ENCODE measurements at places on chromosomes 11 and 22.

DNA sequence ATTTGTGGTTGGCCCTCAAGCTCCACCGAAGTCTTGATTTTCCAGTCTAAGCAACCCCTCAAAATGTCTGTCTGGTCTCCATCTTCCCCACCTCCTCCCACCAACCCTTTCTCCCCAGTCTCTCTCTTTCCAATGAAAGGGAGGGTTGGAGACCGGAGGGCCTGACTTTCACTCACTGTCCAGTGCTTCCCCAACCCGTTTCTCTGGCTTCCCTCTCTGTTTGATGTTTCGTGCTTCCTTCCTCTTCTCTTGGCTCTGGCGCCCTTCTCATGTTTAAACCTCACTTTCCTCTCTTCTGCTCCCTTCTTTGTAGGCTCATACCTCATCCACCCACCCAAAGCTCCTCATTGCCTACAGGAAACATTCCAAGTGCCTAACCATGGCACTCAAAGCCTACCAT is 11.1 kb upstream of the VPS37C start:
- DNase-seq = no peak

- no peak for DNase-seq
Measured at GRCh38 chr11:86916330-86916729, 38.9 kb downstream of the FZD4 start.

GRCh38 chr11:56513280-56513679 is 22.1 kb upstream of the OR5M8 start:
- no peak for DNase-seq

DNA sequence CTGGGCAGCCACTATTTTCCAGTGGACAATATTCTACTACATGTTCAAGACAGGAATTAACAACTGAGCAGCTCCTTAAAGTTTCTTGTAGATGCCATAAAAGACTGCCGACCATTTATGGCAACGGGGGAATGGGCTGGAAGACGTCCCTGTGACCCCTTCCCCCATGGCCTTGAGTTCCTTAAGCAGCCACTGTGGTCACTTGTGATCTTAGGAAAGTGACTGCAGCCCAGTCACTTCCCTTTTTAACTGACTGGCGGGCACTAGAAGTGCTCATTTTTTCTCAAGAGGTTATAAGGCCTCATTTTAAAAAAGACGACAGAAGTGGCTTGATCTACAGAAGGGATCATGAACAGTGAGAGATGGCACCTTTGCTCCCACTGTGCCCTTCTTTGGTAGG is 153.2 kb upstream of the NARS2 start:
- DNase-seq = no peak

- DNase-seq = no peak
Measured at GRCh38 chr11:27384227-27384626, 21.2 kb upstream of the CCDC34 start.

DNA sequence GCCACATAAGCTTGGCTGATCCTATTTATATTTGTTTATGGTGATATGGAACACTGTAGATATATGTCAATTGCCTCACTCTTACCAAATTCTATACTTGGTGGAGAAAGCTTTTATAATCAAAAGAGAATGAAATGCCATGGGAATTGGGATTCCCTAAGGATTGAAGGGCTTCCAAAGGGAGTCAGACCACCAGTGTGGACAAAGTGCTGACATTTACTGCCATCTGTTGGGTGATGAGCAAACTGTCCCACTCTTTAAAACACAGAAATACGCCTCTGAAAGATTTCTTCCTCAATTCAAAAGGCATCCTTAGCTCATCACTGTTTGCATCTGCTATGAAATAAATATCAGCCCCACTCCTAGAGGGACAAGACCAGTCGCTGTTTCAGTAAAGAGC is 7.1 kb downstream of the SLC1A2 start:
- DNase-seq = no peak

- DNase-seq = peak; percentile 87
Measured at GRCh38 chr11:68127714-68128681, 6.8 kb upstream of the CHKA start.

DNA sequence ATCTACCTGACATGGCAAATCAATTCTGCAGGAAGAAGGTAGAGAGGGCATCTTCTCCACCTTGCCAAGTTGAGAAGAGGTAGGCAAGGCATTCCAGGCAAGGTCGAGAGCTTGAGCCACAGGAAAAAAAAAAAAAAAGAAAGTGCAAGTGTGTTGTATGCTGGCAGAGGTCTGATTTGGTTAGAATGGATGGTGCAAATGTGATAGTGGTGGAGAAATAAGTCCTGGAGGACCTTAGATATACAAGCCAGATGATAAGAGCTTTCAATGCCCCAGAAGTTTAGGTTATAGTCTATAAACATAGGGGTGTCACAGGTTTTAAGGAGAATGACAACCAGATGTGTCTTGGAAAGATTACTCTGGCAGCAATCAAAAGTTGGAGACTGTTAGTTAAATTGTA is 1.4 kb downstream of the FBXO3 start:
- no peak for DNase-seq

- DNase-seq = no peak
Measured at GRCh38 chr11:24005202-24005876, 491.5 kb upstream of the LUZP2 start.

DNA sequence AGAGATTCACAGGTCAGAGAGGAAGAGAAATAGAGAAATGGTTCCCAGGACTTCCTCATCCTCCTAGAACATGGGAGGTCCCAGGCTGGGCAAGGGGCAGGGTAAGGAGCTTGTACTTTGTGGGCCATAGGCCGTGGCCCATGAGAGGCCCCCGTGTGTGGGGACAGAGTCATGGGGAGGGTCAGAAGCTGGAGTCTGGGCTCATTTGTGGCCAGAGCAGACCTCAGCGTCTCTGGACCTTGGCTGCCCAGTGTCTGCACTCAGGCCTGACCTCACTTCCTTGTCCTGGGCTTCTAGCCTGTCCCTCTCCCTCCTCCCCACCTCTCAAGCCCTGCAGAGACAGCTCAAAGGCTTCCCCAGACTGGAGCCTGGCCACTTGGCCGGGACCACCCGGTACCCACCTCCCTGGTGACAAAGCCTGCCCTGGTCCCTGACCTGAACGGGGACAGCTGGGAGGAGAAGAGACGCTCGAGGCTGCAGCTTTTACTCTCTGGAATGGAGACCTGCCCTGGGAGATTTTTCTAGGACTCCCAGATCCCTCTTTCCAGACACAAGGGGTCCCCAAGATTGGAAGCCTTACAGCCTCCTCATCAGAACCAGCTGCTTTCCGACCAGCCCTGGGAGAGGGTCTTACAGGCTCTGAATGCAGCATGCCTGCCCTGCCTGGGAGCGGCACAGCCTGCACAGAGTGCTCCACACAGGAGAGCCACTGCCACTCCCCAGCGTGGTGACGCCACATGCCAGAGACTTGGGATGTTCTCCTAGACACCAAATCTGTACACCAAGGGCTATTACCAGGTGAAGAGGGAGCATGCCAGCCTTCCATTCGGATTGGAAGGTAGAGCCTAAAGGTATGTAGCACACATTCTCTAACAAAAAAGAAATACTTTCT is 569.0 kb upstream of the B3GAT1 start:
- DNase-seq = no peak

DNA sequence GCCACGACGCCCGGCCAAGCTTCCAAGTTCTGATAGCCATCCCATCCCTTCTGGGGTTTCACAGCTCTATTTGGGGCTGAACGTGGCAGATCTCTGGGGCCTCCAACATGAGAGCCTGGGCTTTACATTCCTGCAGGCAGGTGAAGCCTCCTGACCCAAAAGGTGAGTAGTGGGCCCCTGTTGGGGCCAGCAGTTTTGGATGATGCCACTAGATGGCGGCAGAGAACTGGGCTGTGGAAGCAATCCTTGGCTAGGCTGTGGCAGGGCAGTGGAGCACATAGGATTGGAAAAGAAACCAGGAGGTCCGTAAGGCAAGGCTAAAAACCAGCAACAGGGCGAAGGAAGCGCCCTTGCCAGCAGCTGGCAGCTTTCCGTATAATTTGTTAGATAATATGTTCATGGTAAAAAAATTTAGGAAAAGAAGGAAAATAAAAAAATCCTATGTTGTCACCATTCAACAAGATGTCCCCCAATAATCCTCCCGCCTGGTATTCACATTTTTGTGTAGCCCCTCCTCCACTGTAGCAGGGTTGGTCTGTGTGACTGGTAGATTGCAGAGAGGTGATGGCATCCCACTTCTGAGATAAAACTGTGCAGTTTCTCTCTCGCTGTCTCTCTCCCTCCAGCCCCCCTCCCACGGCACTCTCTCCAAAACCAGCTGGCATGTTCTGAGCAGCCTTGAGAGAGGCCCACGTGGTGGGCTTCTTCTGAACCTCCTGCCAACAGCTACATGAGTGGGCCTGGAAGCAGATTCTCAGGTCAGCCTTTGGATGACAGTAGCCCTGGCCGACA is 43.6 kb upstream of the OR4B1 start:
- peak; percentile 73 for DNase-seq

GRCh38 chr11:92671081-92671480 is 298.4 kb upstream of the MTNR1B start:
- no peak for DNase-seq

- DNase-seq = no peak
Measured at GRCh38 chr11:60182541-60183330, at the start of gene MS4A6A. MS4A6A (minus strand) TSS chr11:60183083; CDS start chr11:60181727, 1,356 bp downstream.

DNA sequence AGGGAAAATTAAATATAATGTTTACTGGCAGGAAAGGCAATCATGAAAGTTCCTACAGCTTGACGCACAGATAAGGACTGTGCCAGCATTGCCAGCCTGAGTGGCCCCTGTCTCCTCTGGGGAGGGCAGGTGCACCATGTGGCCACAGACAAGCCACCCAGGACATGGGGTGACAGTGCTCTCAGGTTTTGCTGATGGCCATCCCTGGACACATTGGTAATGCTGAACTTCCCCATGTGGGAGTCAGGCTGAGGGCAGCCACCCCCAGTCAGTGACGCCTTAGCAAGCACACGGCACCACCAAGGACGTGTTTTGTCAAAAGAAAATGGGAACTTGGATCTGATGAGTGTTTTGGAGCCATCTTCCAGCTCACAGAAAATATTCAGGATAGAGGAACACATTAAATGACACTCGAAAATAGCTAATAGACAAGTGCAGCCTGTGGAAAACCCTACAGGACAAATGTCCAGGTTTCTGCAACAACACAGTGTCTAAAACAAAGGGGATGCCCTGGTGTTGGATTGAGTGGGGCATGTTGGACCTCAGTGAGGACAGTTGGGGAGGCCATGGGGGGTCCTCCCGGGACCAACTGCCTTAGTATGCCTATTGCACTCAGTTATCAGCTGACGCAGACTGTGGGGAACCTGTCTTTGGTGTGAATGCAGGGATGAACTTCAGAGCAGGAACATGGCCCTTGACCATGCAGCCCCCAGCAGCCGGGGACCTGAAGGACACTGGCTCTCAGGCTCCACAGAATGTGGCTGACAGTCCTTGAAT is 1450.5 kb downstream of the BRD1 start:
- no peak for DNase-seq

GRCh38 chr11:86795949-86796348 is 4.4 kb upstream of the PRSS23 start:
- DNase-seq = no peak

- DNase-seq = peak; percentile 35
Measured at GRCh38 chr22:47195484-47196165, 433.2 kb downstream of the TBC1D22A start.

DNA sequence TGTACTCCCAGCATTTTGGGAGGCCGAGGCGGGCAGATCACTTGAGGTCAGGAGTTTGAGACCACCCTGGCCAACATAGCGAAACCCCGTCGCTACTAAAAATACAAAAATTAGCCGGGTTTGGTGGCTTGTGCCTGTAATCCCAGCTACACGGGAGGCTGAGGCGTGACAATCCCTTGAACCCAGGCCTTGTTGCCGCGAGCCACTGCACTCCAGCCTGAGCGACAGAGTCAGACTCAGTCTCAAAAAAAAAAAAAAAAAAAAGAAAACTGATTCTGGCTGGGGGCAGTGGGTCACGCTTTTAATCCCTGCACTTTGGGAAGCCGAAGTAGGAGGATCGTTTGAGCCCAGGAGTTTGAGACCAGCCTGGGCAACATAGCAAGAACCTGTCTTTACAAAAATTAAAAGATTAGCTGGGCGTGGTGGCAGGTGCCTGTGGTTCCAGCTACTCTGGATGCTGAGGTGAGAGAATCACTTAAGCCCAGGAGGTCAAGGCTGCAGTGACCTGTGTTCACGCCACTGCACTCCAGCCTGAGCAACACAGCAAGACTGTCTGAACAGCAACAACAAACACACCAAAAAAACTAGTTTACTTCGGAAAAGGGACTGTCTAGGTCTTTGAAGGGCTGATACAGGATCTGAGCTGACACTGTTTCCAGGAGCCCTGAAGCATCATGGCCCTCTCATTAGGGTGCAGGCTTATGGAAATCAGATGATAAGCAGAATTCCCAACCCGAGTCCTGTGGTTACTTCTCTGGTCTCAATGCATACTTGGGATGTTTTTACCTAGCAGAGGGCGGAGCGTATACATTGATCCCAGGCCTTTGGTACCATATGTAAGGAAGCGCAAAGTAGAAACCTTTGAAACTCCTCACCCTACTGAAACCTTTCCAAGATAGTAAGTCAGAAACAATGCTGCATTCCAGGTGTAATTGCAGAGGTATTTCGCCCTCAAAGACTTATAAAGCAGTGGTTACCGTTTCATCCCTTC is 1.8 kb upstream of the CHKB start:
- no peak for DNase-seq

- DNase-seq = no peak
Measured at GRCh38 chr11:2512431-2513407, 67.9 kb downstream of the KCNQ1 start.

- DNase-seq = no peak
Measured at GRCh38 chr22:45776313-45776585, 104.6 kb downstream of the ATXN10 start.

GRCh38 chr11:33656768-33657167 is 43.9 kb downstream of the C11orf91 start:
- DNase-seq = no peak

- no peak for DNase-seq
Measured at GRCh38 chr11:87368858-87369480, 331.2 kb downstream of the TMEM135 start.

- no peak for DNase-seq
Measured at GRCh38 chr22:49497266-49497665, 330.4 kb downstream of the BRD1 start.

DNA sequence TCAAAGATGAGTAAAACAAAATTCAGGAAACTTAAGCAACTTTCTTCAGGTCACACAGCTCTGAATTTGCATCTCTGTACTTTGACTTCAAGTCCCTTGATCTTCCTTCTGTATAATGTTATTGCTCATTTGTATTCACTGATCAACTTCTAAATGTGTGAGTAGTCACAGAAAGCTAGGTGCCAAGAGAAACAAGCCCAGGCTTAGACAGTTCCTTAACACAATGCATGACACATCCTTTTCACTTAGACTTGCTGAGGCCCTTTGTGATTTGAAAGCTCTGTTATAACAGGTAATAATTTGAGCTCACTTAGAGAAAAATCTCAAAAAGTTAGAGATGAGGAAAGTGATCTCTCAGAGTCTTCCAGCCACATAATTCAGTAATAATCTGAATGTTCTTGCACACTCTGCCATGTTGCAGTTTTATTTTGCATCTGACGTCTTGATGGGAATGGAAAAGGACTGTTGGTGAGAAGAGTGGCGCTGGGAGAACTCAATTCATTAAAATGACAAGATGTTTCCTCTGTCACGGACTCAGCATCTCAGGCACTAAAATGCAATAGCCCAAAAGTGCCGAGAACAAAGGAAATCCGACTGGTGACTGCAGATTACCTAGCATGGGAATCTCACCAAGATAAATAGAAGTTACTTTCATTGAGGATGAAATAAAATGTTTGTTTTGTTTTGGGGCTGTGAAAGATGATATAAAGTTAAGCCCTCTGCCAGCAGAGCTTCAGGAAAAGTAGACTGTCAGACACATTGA is 665.3 kb downstream of the OPCML start:
- no peak for DNase-seq

Data from right forelimb (tissue), 1 donor.